ENCODE measurements at places on chromosomes 3 and 15.

- DNase-seq, result no peak
These were observed 39.0 kb upstream of the SLC25A26 start for GRCh38 chr3:66181764-66182163.

- no peak for DNase-seq
These were observed 1080.8 kb downstream of the TUSC7 start for GRCh38 chr3:117790235-117790987.

- no peak for DNase-seq
These were observed 144.0 kb upstream of the IQSEC1 start for GRCh38 chr3:13217253-13217652.

DNA sequence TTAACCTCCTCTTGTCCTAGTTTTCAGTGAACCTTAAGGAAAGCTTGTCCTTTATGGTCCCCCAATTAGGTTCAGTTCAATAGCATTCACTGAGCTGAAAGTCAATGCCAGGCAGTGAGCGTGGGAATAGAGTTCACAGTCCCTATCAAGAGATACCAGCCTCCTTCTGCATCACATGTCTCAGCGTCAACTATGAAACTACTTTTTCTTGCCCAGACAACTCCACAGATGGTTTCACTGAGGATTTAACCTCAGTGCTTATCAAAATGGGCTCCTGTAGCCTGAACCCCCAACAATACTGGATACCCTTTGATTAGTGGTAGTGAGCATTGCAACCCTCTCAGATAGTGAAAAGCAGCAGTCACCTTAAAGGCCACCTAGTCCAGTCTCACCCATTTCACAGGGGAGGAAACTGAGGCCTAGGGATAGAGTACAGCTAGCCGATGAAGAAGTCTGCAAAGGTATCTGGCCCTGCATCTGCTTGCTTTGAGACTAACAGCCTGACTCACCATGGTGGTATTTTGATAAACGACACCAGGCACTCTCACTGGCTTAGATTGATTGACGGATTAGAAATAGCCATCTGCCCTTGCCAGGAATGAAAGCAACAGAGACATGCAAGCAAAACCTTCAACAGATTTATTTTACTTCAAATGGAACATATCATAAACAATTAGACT, 1.6 kb upstream of the UBA3 start:
- DNase-seq, result no peak

- no peak for DNase-seq
These were observed 43.0 kb upstream of the TLE3 start for GRCh38 chr15:70140543-70141375.

GRCh38 chr15:45378149-45378912, at the start of gene GATM:
Gene GATM (minus strand): TSS chr15:45378544. CDS start chr15:45378453, 91 bp downstream.
- no peak for DNase-seq

Measured in stimulated activated CD8-positive, alpha-beta memory T cell treated with anti-CD3 and anti-CD28 coated beads, Interleukin-7, amount 100 ng/mL, for 1 hour (primary cell).